ENCODE measurements at places on chromosomes 6 and 20.

DNA sequence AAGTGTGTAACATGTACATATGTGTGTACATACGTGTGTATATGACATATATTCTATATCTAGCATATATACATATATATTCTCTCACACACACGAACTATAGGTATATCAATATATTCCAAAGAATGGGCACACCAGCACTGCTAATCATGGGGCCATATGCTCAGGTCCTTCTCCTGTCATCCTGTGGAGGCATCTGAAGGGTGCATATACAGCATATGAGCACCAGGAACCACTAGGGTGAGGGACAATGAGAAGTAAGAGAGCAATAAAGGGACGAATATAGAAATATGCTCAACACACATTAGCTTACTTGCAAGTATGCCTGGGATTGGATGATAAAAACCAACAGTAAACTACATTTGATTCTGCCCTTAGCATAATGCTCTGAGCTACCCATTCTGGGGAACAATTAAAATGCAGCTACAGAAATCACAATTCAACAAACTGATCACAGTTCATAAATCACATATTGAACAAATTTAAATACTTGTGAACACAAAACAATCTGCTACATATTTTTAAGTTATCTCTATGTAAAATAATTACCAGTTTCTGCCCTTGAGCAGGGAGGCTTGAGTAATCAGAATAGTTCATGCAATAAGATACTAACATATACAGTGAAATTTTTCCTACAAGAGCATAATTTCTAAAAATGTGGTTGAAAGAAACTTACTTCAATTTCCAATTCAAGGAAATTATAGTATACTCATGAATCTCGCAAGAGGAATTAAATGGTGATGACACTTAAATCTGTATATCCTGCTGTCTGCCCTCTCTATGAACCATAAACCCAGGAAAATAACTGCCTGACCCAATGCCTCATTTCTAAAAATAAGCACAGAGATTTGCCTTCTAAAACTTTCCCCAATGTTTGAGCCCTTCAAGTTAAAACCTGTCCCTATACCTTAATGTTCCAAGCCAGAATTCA, 272.2 kb upstream of the THEMIS start:
- no peak for DNase-seq

DNA sequence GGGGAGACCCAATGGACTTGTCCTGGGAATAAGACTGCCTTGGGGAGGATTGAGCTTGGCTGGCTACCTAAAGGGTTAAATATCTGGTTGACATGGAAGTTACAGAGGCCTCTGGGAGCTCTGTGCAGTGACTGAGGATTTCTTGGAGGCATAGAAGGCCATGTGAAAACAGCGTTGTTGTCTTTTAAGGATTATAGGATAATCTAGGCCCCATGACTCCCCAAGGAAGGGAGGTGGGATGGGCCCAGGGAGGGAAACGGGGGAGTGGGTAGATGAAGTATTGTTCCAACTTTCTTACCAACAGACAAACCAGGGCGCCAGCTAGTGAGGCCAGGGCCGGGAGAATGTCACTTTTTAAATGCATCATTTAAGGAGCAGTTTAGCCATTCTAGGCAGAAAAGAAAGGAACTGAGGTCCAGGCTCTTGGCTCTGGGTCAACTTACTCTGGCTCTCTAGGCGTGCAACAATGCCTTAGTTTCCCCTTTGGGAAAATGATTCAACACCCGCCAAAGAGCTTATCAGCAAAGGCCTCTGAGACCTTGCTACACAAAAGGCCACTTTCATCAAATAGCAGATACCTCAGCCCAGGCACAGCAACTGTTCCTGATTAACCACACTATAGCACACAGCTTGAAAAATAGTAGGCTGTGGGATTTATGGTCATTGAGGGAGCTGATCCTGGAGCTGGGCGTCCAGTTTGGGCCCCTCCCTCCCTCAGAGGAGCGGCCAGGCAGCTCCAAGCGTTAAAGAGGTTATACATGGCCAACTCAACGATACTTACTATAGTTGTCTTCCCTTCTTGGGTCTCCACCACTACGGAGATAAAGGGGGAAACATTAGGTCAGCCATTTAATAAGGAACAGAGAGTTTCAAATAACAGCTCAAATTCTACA, 7.0 kb downstream of the MRPS18A start:
- no peak for DNase-seq

DNA sequence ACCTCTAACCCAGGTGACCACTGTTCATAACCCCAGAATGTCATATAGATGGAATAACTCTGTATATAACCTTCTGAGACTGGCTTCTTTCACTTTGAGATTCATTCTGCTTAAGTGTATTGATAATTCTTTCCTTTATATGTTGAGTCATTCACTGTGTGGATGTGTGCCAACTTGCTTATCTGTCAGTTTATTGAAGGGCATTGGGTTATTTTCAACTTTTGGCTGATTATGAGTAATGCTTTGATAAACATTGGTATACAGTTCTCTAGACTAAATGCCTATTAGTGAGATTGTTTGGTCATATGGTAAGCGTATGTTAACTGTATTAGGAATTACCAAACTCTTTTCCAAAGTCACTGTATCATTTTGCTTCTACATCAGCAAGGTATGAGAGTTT, 453.4 kb upstream of the SPTLC3 start:
- no peak for DNase-seq

DNA sequence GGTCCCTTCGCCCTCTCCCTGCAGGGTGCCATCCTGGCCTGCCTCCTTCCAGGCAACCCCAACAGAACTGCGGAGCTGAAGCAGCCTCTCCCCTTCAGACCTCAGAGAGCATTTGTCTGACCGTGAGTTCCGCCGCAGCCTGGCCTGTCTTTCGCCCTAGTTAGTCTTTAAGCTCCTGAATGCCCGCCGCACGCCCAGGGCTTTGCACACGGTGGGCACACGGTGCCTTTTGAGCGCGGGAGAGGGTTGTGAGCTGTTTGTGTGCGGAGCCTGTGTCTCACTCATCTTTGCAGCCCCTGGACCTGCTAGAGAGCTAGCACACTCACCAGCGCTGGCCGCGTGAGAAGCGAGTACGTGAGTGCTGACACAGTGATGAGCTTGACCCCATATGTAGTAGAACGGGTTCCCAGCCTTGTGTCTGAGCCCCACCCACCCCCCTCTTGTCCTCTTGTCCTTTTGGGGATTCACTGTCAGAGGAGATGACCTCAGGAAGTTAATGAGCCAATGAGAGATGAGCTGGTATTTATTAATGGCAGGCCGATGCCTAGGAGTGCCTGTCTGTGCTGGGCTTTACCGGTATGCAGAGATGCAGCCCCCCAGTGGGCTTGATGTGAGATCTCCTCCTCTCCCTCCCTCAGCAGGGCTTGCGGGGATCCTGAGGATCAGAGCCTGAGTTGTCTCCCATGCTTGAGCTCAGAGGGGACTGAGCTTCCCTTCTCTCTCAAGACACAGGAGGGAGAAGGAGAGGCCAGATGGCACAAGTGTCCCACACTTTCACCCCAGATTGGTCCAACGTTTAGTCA, 249.2 kb downstream of the FARS2 start:
- no peak for DNase-seq

- DNase-seq = no peak
These were observed 146.9 kb downstream of the MACROD2 start for GRCh38 chr20:14142171-14142570.

DNA sequence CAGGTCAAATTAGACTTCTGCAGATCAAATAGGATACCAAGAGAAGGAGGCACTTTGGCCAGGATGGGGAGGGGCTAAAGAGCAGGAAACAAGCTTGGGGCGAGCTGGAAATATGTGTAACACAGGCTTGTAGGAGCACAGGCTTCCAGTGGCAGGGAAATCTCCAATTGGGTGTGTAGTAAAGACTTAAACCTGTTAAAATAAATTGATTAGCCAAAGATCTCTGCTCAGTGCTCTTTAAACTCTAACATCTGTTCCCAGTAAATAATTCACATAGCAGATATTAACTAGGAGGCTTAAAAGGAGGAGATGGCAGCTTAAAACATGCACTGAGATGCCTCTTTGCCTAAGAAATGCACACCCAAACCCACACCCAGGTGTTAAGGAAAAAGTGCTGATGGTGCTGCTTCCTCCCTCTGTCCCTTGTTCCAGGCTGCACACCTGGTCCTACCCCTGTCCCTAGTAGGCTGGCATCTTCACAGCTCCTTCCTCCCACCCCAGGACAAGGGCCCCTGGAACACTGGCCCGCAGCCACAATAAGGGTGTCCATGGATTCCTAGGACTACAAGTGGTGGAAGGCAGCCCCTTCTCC, 93.5 kb upstream of the MLN start:
- no peak for DNase-seq
